ENCODE measurements at places on chromosomes 3 and 15.
A peak's percentile ranks its signal among the peaks of the same experiment; 100 is the strongest.

GRCh38 chr15:55514414-55514850 is 6.4 kb upstream of the DNAAF4 start:
- DNase-seq = peak; percentile 20

DNA sequence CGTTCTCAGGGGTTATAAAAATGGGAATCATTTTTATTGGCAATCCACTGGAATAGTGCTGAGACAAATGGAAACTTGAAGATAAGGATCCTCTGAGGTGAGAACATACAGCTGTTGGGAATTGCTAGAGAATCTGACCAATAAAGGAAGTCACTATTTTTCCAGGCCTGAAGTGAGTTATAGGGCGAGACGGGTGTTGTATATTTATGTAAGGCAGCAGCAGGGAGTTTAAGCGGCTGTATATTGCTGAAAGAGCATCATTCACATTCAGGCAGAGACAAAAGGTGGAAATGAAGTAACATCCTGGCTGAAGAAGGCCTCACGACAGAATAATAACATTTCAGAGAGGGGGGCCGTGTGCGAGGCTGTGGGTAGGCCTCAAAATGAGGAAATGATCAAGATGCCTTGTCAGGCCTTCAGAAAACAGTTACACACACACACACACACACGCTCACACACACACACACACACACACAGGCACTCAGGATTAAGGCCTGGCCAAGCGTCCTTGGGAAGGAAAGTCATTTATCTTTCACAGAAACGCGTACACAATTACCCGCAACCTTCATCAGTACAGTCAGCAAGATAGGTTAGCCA is 964.9 kb upstream of the NR2F2 start:
- DNase-seq = no peak

DNA sequence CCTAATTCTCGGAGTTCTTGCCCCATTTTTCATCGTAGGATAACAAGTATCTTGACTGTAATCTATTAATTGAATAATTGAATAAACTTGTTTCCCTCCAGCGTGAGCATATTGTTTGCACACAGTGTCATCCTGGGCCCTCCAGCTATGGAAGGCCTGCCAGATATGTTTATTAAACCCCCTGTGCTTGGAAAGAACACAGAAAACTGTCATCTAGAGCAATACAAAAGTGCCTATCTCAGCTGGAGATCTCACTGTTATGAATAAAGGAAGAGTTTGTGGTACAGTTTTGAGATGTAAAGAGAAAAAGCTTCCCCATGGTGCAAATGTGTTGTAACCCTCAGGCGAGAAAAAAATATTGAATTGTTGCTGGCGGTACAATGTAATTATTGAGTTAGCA is 405.9 kb downstream of the SOX2 start:
- DNase-seq = no peak

DNA sequence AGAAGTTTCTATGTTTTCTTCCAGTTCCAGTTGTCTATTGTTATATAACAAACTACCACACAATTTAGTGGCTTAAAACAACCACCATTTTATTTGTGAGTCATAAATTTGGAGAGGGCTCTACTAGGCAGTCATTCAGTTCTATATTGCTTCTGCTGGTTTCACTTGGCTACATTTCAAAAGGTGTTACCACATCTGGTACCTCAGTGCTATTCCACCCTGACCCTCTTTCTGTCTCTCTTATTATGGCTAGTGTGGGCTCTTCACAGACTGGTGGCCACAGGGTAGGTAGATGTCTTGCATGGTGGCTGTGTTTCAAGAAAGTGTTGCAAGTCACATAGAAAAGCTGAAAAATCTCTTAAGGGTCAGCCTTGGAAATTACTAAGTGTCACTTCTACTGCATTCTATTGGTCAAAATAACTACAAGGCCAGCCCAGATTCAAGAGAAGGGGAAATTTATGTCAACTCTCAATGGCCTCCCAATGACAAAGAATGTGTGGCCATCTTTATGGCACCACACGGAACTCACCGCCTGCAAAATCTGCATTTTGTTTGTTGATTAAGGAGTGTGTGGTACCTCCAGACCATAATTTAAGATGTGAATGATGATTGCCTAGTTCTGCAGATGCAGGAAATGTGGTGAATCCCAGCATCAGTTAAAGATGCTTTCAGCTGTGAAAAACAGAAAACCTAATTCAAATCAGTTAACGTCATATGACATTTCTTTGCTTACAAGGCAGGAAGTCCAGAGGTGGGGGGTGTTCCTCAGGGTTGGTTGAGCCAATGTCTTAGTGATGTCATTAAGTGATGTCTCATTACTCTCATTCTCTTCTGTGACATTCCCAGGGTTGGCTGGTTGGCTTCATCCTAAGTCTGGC is 105.8 kb upstream of the RASGRP1 start:
- DNase-seq = no peak

GRCh38 chr3:14647976-14648955 is 3.3 kb upstream of the CCDC174 start:
- no peak for DNase-seq

DNA sequence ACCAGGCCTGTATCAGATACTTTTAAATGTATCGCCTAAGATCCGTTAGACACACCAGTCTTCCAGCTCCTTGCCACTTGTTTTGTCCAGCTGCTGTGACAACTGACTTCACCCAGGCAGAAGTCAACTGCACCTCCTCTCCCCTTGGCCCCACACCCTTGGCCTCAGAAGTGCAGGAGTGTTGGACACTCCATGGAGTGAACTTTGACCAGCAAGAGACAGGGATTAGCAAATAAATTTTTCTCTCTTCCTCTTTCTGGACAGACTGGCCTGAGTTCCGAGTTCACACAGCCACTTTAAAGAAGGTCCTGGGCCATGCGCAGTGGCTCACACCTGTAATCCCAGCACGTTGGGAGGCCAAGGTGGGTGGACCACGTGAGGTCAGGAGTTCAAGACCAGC is 2.9 kb upstream of the CLN6 start:
- no peak for DNase-seq

GRCh38 chr3:138371070-138371965 is 22.9 kb downstream of the MRAS start:
- DNase-seq = no peak

DNA sequence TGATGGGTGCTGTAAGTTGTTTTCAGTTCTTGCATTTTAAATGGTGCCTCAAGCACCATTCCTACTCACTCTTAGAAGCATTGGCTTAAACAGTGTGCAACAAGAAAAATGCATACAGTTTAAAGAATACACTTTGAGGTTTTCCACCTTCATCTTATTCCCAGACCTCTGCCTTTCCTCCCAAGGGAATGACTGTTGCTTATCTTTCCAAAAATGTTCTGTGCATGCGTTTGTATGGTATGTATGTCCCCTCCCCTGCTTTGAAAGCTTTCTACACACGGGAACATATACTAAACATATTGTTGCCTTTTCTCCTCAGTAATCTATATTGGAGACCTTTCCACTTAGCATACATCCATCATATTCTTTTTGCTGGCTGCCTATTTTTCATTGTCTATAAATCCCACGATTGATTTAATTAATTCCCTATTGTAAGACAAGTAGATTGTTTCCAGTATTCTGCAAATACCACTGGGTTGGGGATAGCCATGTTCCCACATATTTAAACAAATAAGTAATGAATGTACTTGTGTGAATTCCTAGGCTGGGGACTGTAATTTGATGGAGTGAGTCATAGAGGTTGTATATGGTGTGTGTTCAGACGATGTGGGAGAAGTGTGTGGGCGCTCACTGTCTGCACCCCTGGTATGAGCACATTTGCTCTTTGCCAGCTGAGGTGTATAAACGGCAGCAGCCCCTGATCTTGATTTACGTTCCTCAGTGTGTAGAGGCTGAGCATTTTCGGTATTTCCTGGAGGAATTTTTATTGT is 5.8 kb downstream of the TRAK1 start:
- no peak for DNase-seq

DNA sequence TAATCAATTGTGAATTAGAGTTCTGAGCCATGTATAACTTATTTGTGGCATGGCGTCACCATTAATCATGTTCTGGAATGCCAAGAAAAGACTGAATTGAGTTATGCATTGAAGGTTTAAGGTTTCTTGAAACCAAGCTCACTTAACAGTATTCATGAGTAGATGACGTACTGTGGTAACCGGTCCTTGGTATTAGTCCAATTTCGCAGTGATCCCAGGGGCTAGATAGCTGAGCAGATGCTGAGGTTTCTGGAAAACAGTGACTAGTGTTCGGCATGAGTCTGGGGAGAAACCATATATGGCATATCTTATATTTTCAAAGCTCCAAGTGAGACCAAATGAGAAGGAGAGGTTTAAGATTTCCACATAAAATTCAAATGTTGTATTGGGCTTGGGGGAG is 218.3 kb upstream of the LYSMD4 start:
- DNase-seq = no peak

DNA sequence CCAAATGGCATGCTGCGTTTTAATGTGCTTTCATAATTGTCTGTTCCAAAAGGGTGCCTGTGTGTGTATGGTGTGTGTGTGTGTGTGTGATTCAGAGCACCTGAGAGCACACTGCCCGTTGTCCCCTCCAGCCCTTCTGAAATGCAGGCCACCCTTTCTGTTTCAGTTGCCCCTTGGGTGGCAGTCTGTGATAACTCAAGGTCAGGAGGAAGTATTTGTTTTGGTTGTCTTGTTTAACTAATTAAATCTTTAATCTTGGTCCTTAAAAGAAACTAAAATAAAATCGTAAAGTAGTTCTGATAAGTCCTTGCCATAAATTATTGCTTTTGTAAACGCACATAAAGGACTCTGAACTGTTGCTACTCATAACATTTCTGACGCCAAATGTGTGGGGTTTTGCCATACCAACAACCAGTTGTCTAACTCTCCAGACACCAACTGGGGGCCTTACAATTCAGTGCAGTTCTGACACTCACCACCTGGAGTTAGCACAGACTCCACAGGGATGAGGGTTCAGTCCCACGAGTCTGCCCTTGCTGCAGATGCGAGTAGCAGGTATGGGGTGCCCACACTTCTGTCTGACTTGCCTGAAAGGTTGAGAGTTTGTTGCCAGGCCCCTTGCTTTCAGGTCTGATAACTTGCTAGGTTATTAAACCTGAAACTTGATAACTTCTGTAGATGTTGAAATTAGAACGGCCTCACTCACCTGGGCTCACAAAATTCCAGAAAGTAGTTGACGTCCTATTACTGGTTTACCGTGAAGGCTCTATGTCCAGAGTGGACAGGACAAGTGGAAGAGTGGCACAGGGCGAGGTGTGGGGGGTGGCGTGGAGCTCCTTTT is 157.3 kb downstream of the IGF1R start:
- DNase-seq = no peak

- DNase-seq = no peak
These were observed 15.1 kb downstream of the GRIP2 start for GRCh38 chr3:14524920-14525660.

GRCh38 chr3:172209333-172210321 is 170.2 kb downstream of the FNDC3B start:
- no peak for DNase-seq

DNA sequence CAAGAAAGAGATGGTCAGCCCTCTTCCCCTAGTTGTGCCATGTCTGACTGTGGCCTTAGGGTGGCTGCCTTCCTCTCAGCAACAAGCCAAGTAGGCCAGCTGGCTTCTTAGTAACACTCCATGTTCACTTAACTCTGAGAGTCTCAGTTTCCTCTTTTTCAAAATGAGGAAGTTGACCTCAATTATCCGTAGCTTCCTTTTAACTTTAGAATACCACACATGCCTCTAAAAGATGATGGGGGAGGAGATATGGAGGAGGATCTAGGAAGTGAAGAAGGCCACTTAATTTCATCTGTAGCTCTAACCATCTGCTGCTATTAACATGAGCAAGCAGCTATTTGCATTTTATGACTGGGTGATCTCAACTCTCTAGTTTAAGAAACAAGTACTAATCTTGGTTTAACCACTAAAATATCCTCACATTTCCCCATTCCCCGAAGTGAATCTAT is 32.9 kb downstream of the CD200R1L start:
- DNase-seq = no peak

DNA sequence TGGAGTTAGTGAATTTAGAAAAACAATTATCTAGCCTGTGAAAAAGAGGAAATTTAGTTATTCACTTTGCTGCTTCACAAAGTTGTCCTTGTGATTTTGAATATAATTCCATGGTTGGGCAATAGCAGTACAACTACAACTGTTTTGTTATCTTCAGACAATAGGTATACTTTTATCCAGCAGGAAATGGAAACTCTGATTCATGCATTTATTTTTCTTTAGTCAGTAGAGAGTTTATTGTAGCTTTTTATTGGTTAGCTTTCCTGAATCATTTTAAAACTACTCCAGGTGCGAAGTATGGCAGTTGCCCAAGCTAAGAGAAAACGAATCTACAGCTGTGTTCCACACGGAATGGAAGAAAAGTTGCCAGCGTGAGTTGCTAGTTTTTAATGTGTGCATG is 80.3 kb downstream of the TM4SF4 start:
- DNase-seq = no peak

DNA sequence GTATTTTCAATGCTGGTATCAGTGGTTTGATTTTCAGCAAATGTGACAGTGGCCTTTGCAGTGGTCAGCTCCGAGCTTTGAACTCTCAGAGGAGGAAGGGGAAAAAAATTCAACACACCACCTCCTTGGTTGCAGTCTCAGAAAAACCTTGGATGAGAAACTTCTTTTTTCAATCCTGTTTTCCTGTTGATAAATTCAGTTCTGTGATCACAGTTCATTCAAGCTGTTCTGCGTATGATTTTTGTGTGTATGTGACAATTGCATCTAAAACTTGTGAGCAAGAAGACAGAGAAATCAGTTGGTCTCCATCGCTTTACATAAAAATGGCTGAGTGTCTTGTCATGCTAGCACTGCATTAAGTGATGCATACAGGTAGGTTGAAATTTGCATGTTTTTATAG is 19.2 kb downstream of the ZBTB38 start:
- DNase-seq = no peak

- DNase-seq = no peak
These were observed 2.5 kb downstream of the RSL24D1 start for GRCh38 chr15:55194256-55194655.

DNA sequence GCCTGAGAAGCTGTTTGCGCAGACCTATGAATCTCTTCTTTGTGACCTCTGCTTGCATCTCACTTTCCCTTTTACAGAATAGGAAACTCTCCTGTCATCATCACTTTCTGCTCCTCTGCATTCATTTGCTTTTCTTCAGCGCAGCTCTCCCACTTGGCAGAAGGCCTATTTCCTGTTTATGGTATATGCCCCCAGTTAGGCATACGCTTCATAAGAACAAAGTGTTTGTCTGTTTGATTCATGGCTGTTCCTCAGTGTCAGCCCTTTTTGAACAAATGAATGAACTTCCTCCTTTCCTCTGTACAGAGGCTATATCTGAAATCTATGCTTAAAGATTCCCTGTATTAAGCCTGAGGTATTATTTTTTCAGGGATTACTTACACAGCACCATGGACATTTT is 1216.9 kb upstream of the GBE1 start:
- DNase-seq = no peak

GRCh38 chr3:134126153-134126552 is 96.4 kb upstream of the SLCO2A1 start:
- no peak for DNase-seq

GRCh38 chr3:105399611-105400010 is 32.9 kb downstream of the ALCAM start:
- DNase-seq = no peak

DNA sequence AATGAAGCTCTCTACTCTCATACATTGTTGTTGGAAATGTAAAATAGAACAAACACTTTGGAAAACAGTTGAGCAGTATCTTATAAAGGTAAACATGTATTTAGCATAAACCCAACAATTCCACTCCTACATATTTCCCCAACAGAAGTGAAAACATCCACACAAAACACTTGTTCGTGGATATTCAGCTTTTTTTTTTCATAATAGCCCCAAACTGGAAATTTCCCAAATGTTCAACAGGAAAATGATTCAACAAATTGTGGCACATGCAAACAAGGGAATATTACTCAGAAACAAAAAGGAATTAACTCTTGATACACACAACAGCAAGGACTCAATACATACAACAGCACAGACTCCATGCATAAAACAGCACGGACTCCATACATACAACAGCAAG is 28.5 kb downstream of the RFTN1 start:
- DNase-seq = no peak
